ENCODE measurements at places on chromosomes 1 and 21. TPM values are rescaled to one million over a fixed set of nuclear protein-coding genes. Genes with fewer than 3 reads are reported as not detected.

- DNase-seq: no peak
Measured at GRCh38 chr1:222331340-222331739, 216.6 kb downstream of the HHIPL2 start.

DNA sequence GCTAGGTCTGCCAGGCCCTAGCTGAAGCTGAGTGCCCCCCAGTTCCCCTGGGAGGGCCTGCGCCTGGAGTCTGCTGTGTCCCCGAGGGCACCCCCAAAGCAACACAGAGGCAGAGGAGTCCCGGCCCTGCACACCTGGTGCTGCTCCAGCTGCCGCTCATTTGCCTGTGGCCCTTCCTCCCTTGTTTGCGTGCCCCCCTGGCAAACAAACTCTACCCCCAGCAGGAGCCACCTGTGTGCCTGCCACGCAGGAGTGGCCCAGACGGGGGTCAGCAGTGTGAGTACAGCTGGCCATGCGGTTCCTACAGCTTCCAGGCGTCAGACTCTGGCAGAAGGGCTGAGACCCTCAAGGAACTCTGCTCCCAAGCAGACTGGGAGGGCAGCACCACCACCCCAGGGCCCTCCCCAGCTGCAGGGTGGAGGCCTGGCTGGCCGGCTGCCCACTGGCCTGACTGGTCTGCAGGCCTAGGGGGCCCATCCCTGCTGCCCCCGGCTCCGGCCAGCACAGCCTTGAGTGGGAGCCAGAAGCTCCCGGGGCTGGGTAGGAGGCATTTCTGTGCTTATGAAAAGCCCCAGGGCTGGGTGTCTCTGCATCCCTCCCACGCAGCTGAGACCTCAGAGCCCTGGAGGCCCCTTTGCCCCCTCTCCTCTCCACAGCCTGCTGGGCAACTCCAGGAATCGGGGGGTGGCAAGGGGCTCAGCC is 563 bp upstream of the TAS1R3 start:
- DNase-seq: no peak

- DNase-seq: no peak
Measured at GRCh38 chr1:240239309-240239708, 147.6 kb downstream of the FMN2 start.

DNA sequence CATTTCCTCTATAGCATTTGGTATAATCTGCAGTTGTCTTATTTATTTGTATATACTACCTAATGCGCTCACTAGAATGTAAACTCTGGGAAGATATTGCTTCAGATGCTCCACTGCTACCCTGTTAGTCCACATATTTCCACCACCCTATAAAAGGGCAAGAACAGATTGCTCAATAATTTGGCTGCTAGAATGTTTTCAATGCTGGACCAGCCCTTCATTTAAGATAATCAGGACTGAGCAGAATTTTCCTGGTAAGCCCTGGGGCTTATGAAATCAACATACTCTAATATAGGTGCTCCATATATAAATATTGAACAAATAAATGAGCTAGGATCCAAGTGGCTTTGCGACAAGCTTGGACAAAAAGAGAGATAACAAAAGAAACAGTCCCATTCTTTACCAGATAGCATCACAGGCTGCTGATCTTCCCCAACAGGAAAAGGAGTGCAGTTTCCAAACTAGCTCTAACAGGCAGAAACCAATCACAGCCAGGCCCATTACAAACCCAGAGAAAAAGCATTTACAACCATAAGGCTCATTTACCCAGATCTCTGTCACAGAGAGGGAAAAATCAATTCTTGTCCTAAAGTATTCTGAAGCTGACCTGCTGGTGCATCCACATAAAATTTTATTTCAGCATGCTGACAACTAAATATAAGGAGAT is 8.3 kb downstream of the BCAR3 start:
- DNase-seq: no peak

GRCh38 chr1:183544598-183545297 is 45.5 kb downstream of the NCF2 start:
- DNase-seq: no peak

DNA sequence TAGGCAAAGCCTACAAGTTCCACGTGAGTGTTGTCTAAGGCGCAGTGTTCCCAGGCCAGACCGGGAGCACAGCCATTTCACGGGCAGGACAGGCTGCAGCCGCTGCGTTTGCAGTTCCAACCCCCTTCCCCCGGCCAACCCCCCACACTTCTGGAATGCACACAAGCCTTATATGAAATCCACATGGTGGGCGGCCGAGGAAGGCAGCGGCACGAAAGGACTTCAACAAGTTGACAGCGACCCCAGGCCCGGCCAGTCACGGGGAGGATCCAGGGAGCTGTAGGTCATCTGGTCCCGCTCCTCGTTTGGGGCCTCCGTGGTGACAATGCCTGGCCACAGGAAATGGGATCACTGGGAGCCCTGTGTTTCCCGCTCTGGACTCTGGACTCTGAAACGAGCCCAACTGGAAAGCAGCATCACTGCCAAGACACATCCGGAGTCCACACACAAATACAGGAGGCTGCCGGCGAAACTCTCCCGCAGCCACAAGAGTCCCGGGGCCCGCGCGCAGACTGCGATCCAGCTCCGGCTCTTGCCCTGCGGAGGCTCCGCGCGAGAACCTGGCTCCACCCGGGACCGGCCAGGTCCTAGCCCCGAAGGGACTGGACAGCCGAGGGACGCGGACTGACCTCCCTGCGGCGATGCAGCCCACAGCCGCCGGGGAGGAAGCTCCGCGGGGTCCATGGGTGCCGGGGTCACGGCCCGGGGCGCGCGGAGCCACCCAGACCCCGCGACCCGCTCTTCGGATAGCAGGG is 794 bp downstream of the NID1 start:
- peak; percentile 47 for DNase-seq

GRCh38 chr1:236809148-236809547 is 14.1 kb downstream of the MTR start:
- no peak for DNase-seq

- DNase-seq: no peak
Measured at GRCh38 chr1:216332462-216332861, 90.8 kb downstream of the USH2A start.

- no peak for DNase-seq
Measured at GRCh38 chr1:201459775-201460174, 9.2 kb downstream of the PHLDA3 start.

DNA sequence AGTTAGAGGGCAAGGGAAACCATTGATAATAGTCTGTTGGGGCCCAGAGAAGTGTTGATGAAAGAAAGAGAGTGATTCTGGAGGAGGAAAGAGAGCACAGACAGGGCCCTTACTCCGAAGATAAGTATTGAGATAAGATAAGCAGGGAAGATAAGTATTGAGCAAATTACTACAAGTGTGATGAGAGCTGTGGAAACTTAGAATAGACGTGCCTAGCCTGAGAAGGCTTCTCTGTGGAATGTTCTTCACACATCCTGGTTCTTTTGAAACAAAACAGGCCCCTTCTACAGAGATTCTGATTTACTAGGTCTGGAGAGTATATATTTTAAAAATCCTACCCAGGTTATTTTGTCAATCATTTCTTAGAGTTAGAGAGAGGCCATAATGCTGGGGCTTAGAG is 26.4 kb downstream of the FNBP1L start:
- no peak for DNase-seq

DNA sequence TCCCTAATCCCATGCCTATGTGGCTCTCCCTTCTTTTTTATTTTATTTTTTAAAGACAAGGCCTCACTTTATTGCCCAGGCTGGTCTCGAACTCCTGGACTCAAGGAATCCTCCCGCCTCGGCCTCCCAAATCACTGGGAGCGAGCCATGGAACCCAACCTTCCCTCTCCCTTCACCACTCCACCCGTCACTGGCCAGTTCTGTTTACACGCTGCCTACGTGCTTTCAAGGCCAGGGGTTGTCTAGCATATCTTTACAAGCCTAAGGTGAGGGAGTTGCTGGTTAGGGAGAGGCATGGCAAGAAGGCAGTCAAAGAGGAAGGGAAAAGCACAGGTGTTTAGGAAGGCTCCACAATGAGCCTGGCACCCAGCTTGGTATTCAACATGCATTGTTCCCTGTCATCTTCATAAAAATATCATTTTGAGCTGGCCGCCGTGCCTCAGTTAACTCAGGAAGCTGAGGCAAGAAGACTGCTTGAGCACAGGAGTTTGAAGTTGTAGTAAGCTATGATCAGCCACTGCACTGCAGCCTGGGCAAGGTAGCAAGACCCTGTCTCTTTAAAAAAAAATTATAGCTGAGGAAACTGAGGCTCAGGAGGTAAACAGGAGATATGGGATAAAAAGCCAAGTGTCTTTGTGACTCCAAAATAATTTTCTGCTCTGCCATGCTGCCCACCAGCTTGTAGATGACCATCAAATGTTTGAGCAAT is 1.1 kb downstream of the RHBDL2 start:
- peak; percentile 86 for DNase-seq

DNA sequence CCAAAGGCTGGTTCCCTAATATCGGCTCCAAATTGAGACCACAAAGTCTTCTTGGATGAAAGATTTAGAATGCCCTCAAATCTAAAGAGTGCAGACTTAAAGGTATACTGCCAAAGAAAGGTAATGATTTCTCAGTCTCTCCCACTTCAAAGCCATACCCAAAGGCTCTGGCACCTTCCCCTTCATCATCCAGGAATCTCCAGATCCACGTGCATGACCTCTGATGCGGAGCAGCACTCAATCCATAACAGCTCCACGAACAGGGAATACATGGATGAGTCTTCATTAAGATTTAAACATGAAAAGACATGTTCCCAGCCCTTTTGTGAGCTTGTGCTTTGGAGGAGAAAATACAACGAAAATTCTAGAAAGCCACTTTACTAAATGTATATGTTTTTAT is 453.9 kb downstream of the DSCAM start:
- no peak for DNase-seq

DNA sequence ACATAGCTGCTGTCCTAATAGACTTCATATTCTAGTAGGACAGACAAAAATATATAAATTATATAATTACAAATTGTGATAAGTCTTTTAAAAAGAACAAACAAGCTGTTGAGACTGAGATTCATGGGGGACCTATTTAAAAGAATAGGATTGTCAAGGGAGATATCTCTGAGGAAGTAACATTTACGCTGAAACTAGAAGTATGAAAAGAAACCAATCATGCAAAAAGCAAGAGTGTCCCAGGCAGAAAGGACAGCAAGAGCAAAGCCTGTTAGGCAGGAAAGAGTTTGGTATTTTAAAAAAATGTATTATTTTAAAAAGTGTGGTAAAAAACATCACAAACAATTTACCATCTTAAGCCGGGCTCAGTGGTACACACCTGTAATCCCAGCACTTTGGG is 9.1 kb upstream of the METTL13 start:
- no peak for DNase-seq

DNA sequence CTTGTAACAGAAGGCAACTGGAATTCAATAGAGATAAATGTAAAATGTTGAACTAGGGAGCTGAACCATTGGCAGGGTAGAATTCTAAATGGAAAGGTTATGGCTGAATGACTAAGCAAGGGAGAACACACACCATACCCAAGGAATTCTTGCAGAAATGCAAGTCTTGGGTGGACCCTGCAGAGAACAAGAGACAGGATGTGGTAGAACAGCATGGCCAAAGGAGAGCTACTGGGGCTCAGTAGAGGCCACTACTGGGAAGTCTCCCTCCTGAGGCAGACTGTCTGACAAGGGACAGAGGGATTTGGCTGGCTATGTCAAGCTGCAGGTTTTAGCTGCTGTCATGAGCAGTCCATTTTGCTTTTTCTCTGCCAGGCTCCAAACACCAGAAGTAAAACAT is 180.9 kb downstream of the TNR start:
- no peak for DNase-seq

GRCh38 chr1:24199291-24199900 is 12.3 kb upstream of the IFNLR1 start:
- peak; percentile 66 for DNase-seq

- no peak for DNase-seq
Measured at GRCh38 chr1:209999005-209999404, 61.0 kb downstream of the SYT14 start.

DNA sequence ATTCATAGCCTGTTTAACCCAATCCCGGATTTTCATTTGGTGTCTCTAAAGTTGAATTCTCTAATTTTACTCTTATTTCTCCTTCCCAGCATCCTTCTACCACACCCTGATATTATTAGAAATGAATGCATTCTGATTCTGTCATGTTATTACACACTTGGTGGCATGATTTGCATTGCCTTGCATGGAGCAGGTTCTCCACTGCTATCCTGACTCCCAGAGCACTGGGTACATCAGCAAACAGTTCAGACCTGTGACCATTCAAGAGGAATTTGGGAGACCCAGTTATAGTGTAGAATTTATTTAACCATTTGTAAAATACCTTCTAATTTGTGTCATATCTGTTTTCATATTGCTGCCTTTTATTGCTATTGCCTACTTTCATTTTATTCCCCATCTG is 2.6 kb downstream of the LRRC8B start:
- no peak for DNase-seq

SLC16A1 gene
- 92.4 TPM for total RNA-seq

RGS4 gene
- total RNA-seq: 0.37 TPM

TSPEAR gene
- total RNA-seq: not detected
